ENCODE measurements at places on chromosomes 11 and 22. TPM values are rescaled to one million over a fixed set of nuclear protein-coding genes. Genes with fewer than 3 reads are reported as not detected.

The PARVG gene
- total RNA-seq, result 128 TPM

The VSIG10L2 gene
- not detected for total RNA-seq

The HIC2 gene
- total RNA-seq, result 5.0 TPM

The OR2AT4 gene
- not detected for total RNA-seq

The TTC36 gene
- 2.2 TPM for total RNA-seq

All from T-helper 1 cell treated with Interleukin-12 subunit alpha and Interleukin-12 subunit beta and Interleukin-4 antibody, amounts not matched to agents 30 ng/mL and 1 ng/mL, for 36 hours (primary cell).